Cerebellar cortex (tissue), 1 donor: ENCODE measurements at places on chromosomes 13 and 19.

DNA sequence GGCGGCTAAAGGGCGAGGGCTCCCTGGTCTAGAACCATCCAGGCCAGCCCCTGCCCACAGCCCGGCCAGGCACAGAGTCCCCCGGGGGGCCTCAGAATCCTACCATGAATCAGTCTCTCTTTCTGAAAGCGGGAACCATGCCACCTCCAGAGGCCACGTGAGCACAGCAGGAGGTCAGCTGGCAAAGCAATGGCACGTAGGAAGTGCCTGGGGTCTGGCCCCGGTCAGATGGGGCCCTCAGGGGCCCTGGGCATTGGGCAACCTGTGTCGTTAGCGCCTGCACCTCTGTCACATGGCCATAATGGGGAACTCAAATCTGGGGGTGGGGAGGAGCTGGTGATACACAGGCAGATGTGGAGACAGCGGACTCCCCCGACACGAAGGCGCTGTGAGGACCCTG is 8.8 kb downstream of the MFSD12 start:
- no peak for DNase-seq

- DNase-seq = no peak
Measured at GRCh38 chr19:4378886-4379285, 21.5 kb downstream of the SH3GL1 start.

GRCh38 chr19:55309448-55309847 is 15.7 kb downstream of the TMEM150B start:
- no peak for DNase-seq

DNA sequence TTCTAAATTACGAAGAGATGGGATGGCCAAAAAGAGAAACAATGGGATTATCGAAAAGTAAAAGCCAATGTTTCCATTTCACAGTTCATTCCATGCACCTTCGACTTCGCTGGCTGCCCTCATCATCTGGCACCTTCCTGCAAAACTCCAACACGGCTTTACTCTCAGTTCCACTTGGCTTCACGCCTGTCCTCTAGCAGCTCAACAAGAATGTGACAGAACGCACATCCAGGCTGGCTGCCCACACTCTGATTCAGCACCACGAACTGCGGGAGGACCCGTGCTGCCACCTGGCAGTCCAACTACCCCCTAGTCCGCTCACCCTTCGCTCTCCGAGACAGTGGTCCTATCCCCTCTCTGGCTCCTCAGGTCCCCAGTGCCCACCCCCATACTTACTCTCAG is 11.7 kb downstream of the ATP7B start:
- DNase-seq = peak; percentile 74

GRCh38 chr13:109728061-109728460 is 58.3 kb downstream of the IRS2 start:
- no peak for DNase-seq

- no peak for DNase-seq
Measured at GRCh38 chr13:78777396-78777795, 118.4 kb upstream of the OBI1 start.
